ENCODE measurements at places on chromosomes 3 and 15.
A peak's percentile ranks its signal among the peaks of the same experiment; 100 is the strongest.

GRCh38 chr3:188929137-188929536 is 242.6 kb upstream of the TPRG1 start:
- no peak for DNase-seq

DNA sequence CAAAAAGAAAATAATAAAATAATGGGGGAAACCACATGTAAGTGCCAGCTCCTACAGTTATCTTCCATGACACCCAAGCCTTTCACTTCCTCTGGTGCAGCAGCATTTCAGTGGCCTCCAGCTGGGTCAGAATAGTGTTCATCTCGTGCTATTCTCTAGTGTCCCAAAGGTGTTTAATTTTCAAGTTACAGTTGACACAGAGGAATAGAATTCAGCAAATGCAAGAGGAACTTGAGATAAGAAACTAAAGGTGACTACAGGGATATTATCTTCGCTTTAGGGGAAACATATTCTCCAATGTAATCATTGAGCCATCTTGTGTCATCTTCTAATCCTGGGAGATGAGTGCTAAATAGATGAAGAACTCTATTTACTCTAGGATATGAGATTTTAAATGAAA is 212.8 kb downstream of the EPHA3 start:
- DNase-seq, result no peak

DNA sequence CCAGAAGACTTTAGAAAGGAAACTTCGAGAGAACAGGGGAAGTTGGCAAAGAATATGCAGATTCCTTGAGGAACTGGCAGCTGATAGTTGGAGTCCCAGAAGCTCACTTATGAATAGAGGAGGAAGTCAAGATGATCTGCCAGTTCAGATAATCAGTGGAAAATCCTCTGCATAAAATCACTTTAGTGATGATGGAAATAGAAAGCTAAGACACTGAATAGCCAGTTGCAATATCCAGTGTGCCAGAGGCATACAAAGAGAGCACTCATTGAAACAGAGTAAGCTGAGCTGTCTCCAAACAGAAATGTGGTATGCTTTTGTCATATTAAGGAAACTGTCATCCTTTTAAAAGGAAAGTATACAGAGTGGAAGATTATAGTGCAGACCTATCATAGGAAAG is 1207.6 kb downstream of the OTOL1 start:
- no peak for DNase-seq

DNA sequence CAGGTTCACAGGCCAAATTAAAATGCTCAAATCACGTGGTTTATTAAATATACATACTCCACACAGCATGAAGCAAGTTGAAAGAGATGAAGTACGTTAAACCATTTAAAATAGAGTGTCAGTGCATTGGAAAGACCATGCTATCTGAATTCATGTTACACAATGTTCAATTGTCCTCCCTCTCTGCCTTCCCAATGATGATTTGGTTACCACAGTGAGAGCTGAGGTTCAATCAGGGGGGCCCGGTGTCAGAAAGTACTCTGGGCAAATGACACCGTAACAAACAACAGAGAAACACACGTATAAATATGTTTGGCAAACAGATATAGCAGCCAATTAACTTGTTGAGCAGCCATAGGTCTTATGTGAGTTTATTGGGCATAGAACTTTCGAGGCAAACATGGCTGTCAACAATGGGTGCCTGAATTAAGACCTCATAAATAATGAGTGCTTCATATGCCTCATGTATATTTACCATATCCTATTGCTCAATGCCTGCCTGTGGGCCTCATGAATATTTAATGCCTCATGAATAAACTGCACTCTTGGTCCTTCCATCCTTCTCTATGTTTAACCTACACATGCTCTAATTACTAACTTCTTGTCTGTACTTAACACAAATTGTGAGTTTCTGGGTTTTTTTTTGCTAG is 641.5 kb downstream of the PLOD2 start:
- no peak for DNase-seq

DNA sequence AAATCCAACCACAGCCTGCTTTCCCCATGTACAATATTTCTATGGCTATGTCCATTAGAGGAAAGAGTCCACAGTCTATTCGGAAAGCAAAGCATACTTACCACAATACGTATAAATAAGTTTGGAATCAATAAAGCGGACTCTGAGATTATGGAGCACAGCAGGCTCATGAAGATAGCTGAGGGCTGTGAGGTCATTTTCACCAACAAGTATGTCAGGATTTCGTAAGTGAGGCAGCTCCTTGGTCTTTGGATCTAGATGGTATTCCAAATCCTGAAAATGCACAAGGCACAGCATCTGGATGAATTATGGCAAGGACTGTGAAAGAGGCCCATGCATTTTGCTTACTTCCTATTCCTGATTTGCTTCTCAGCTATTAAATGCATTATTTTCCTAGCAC is 100.4 kb downstream of the MYO5A start:
- DNase-seq, result no peak

- no peak for DNase-seq
Observed at GRCh38 chr15:29933042-29933803, 111.0 kb upstream of the TJP1 start.

GRCh38 chr15:28184166-28184565 is 85.1 kb upstream of the OCA2 start:
- no peak for DNase-seq

- no peak for DNase-seq
Observed at GRCh38 chr3:156448300-156448699, 106.6 kb downstream of the SSR3 start.

DNA sequence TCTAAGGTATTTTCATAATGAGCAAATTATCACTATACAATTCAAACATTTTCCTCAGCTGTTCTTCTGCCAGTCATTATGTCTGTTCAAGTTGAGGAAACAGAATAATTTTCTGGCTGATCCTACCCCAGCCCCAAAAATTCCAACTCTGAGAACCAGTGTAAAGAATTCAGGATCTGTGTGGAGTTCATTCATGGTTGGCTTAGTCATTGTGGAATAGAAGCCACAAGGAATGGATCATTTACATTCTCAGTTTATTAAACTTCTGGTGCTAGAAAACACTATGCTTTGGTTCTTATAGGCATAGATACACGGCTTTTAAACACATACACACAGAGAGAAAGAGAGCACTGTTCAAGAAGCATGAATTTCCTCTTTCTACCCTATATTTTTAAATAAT is 134.6 kb downstream of the CMSS1 start:
- no peak for DNase-seq

GRCh38 chr3:73086071-73086494 is 24.6 kb downstream of the EBLN2 start:
- DNase-seq, result peak; percentile 40

GRCh38 chr15:100635406-100636071 is 33.1 kb downstream of the ASB7 start:
- DNase-seq, result no peak

GRCh38 chr15:38389924-38390542 is 63.9 kb upstream of the FAM98B start:
- no peak for DNase-seq

GRCh38 chr3:109643590-109643989 is 306.2 kb upstream of the DPPA4 start:
- no peak for DNase-seq

DNA sequence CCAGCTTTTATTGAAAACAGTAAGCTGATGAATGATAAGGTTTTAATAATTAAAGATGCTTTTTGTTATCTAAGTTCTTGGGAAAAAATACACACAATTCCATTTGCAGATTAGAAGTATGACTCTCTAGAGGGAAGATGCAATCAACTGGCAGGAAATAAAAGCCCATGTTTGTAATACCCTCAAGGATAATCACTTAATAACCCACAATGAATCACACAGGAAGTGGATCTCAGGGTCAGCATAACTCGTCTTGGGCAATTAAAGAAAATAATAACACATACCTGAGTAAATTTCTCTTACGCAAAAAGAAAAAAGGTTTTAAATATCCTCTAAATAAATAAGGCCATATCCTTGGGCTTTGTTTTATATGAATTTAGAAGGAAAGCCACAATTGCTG is 9.4 kb upstream of the EID1 start:
- no peak for DNase-seq

DNA sequence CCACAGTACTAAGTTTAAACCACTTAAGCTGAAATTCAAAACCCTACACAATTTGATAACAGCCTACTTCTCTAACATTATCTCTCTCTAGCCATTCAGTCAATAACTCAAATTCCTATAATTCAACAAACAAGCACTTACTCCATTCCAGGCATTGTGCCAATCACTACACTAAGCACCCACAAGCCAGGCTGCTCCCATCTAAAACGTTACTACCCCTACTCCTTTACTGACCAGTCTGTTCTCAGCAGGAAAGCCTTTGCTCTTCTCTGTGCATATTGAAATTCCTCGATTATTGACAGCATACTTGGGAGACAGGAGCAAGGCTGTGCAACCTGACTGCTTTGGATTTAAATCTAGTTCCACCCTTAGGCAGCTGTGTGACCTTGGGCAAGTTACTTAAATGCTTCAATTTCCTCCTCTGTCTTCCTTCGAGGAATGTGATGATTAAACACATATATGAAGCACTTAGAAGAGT is 177.2 kb upstream of the THBS1 start:
- DNase-seq, result no peak

DNA sequence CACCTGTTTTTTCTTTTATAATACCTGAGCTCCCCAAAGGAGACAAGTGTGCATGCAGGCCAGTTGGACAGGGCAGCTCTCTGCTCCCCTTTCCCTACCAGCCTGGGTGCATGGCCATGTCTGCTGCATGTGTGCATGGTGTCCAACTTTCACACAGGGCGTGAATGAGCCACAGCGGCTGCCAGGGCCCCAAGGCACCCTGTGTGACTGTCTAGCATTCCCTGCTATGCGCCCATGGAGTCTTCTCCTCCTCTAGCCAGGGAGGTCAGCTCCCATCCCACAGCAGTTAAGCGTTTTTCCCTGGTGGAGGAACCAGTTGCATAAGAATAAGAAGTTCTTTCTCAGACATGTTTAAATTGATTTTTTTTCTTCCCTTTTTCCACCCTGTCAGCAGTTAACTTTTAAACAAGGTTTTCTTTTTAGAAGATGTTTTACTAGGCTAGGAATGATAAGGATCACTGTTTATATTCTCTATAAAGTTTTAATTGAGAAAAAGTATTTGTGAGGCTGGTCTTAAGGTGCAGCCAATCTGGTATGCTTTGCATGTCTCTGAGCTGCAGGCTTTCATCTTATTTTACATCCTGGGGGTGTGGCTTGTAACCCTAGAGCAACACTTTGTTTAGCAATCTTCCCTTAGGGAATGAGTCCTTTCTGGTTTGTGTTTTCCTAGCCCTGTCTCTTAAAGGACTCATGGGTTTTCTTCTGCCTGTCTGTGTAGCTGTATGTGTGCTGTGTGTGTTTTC is 20.5 kb upstream of the OR5H1 start:
- DNase-seq, result no peak

DNA sequence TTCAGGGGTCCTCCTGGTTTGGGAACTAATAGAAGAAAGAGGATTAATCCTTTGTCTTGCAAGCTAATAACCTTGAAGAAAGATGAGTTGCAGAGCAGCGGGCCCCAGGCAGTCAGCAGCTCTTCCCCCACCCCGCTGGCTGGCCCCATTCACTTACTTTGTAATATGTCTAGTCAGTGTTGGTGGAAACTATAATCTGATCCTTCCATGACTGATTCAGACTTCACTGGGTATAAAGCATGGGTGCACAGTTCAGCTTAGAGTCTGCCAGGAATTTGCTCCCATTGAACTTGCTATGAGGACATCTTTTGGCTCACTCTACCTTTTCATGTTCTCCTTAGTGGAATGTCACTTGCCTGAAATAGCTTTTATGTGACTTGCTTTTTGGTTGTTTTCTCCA is 117.7 kb downstream of the CCNL1 start:
- DNase-seq, result no peak

DNA sequence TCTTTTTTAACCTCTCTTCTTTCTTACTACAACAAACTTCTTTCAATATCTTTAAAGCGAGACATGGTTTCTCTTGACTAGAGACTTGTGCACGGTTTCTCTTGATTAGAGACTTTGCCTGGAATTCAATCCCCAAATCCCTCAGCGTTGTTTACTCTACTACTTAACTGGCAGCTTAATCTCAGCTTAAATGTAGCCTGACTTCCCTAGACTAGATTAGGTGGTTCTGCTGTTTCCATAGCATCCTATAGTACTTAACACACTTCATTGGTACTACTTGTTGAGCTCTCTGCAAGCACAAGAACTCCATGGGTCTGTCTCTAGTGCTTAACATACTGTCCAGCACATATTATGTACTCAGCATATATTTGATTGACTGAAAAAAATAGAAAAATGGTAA is 168.2 kb upstream of the GPR149 start:
- DNase-seq, result no peak

DNA sequence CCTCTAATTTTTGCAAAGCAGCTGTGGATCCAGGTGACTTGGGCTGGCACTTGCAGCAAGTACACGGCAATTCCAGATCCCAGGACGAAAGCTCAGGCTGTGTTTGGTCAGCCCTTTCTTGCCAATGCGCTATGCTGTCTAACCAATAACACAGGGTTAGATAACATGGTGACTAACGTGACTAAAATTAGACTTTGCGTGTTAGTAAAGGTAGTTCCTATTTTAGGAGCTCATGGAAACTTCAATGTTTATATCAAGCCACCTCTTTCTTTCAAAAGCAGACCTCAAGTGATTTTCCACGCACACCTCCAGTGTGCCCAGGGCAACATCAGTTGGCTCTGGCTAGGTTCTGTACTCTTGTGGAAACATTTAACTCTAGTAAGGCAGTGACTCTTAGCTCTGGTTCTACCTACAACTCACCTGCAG is 32.5 kb downstream of the CDCP1 start:
- DNase-seq, result no peak

GRCh38 chr15:52068004-52068615 is 44.5 kb downstream of the BCL2L10 start:
- no peak for DNase-seq

DNA sequence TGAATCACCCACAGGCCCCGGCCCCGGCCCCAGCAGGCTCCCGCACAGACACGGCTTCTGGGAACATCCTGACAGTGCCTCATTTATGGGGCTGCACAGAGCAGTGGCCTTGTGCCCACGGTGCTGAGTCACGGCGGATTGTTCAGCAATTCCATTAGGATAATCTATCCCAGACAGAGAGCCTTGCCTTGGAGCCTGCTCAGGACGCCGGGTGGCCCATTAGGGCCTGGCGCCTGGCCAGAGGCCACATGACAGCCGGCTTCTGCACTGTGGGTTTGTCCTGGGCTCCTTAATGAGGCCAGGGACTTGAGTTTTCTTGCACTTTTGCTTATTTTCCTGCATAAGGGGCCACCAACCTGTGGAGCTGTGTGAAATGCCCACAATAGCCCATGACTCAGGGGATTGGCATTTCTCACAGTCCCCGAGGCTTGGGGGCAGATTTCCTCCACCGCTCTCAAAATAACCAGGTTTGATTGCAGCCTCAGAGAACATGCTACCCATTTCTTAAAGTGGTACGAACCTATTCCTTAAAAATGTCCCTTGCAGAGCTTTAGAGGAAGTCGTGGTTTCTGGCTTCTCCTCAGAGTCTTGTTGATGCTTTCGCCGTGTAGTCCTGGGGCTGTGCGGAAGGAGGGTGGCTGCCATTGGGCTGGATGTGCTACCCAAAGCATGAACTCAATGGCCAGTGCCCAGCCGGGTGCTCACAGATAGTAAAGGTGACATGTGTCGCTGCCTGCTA is 19.0 kb downstream of the SYNM start:
- peak; percentile 70 for DNase-seq
